ENCODE measurements at places on chromosomes 1 and 21.

- DNase-seq = no peak
Observed at GRCh38 chr1:169466259-169467230, 19.2 kb downstream of the SLC19A2 start.

- no peak for DNase-seq
Observed at GRCh38 chr1:237863234-237863633, 27.5 kb downstream of the ZP4 start.

DNA sequence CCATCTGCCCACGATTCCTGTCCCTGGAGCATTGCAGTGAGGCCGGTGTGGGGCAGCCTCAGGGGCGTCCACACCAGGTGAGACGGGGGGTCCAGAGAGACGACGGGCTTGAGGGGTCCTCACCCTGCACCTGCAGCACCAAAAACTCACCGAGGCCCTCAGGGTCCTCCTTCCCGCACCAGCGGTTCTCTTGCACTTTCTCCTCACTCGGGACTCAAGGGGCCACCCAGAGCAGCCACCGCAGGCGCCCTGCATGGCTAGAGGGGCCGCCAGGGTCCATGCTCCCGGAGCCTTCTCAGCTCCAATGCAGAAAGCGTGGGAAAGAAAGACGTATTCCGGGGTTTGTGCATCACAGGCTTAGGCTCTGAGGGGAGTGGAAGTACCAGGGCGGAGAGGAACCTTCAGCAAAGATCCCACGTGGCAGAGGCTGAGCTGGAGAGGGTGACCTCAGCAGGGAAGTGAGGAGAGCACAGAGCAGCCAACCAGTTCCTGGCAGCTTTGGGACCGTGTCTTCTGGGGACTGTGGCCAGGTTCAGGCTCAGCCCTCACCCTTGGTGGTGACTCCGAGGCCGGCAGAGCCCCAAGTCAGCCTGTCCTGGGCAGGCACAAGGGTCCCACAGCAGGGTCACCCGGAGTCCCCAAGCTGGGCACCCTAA is 19.5 kb upstream of the COL6A2 start:
- DNase-seq = no peak

DNA sequence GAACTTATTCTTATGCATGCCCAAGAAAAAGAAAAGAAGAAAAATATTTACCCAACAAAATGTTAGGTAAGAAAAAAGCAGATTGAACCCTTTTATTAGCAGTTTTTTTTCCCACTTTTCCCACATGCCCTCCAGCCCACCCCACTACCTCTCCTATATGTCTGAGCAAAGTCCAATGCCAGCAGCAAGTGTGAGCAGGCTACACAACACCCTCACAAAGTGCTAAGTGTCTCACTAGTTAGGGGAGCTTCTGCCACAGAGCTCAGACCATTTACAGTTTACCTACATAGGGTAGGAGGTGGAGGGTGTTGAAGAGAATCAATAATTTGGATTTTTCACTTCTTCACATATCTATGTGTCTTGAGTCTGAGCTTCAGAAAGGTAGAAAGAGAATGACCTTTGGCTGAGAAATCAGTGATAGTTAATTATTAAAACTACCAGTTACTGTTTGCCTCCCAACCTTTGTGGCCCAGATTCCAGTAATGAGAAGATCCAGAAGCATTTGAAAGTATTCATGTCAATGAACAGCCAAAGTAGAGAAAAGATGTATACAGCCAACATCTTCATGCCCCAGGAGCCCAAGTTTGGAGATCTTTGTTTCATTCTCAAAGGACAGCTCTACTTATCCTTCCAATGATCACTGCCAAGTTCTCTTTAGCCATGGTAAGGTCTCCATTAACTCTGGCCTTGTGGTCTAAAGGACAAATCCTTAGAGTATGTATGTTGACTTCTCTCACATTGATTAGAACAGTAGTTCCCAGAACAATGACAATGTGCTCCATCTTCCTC is 26.2 kb downstream of the OR10J5 start:
- no peak for DNase-seq

DNA sequence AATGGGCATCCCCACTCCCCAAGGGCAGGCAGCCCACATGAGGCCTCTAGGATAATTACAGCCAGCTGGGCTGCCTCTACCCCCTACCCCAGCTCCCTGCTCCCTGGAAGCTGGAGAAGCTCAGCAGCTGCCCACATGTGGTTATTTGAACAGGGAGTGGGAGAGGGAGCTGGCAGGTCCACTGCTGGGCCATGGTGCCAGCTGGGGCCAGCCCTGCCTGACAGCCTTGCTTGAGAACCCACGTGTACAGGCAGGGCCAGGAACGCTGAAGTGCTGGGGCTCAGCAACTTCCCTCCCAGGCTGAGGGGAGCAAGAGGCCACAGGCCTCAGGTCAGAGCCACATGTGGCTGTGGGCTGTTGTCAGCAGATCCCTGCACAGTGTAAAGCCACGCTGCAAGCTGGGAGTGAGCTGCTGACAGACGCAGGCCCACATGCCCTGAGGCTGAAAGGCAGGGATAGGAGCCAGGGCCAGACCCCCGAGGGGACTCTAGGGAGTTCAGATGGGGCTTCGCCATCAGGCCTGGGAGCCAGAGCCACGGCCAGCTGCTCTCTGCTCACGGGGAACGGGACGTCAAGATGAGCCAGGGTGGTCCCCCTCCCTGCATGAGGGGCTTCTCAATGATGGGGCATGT is 129.0 kb downstream of the SYF2 start:
- DNase-seq = no peak
